ENCODE measurements at places on chromosomes 11 and 22. TPM values are rescaled to one million over a fixed set of nuclear protein-coding genes. Genes with fewer than 3 reads are reported as not detected.

FJX1 gene
- total RNA-seq: 4.9 TPM

GRCh38 chr22:45083659-45084305 is 74.0 kb upstream of the PHF21B start:
- DNase-seq: no peak

DNA sequence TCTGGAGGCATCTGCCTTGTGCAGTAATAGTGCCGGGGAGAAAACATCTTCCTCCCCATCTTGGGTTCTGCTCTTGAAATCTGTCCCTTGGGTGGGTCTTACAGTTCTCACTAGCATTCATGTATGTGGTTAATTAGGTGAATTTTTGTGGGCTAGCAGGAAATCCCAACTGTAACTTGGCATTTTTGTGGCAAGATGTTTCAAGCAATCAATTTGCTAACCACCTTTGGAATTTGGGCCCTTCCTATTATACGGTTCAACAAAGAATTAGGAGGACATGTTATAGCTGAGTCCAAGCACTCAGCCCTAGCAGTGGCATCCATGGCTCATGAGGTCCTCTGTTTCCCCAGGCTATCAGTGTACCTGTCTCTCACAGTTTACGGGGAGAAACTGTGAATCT is 89.1 kb upstream of the MTNR1B start:
- no peak for DNase-seq

- DNase-seq: no peak
Observed at GRCh38 chr11:64568584-64569140, 22.4 kb upstream of the SLC22A12 start.

- DNase-seq: no peak
Observed at GRCh38 chr11:130761560-130762220, 154.6 kb downstream of the SNX19 start.

- DNase-seq: no peak
Observed at GRCh38 chr11:72744474-72744873, 7.7 kb downstream of the ARAP1 start.

ART1 gene
- total RNA-seq: not detected

TMEM45B gene
- not detected for total RNA-seq

SLC37A4 gene
- 9.2 TPM for total RNA-seq

GRCh38 chr22:48718818-48719500 is 1108.7 kb downstream of the BRD1 start:
- DNase-seq: no peak

DNA sequence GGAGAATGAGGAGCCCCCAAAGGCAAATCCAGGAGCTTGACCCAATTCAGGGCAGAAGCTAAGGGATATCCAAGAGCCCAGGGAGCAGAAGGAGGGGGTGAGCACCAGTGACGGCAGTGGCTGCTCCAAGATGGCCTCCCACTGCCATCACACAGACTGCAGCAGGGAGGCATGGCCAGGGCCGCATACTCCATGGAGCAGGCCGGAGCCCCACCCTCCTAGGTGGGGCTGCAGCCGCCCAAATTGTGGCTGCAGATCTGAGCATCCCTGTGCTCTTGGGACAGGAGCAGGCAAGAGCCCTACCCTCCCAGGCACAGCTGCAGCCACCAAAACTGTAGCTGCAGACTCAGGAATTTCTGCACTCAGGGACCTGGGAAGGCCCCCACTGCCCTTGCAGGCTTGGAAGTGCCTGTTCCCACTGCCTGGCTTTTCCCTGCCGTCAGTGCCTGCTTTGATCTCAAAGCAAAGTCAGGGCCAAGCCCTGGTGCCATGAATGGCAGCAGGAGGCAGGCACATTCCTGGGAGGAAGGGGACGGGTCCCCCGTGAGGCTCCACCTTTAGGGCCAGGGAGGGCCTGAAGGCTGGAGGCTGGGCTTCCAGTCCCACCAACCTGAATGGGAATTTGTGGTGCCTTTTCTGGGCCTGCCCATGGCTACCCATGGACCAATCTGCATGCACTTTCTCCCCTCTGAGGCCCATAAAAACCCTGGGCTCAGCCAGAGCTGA is 10.3 kb upstream of the WNT7B start:
- DNase-seq: no peak

GRCh38 chr11:84316866-84317555 is 1030.8 kb upstream of the CCDC90B start:
- peak; percentile 16 for DNase-seq

DNA sequence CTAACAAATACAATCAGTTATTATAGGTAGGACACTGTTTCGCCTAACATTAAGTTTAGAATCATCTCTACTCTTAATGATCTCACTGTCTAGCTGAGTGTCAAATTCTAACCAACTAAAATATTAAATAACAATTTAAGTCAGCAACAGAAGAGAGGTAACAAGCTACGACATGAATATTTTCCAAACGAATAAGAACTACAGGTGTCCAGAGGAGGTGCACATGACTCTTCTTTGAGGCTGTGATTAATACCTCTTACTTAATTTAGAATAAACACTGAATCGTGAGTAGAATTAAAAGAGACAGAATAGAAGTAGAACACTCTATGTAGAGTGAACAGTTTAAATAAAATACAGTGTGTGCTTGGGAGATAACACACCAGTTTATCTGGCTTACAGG is 619.0 kb upstream of the ARHGAP42 start:
- DNase-seq: no peak

DNA sequence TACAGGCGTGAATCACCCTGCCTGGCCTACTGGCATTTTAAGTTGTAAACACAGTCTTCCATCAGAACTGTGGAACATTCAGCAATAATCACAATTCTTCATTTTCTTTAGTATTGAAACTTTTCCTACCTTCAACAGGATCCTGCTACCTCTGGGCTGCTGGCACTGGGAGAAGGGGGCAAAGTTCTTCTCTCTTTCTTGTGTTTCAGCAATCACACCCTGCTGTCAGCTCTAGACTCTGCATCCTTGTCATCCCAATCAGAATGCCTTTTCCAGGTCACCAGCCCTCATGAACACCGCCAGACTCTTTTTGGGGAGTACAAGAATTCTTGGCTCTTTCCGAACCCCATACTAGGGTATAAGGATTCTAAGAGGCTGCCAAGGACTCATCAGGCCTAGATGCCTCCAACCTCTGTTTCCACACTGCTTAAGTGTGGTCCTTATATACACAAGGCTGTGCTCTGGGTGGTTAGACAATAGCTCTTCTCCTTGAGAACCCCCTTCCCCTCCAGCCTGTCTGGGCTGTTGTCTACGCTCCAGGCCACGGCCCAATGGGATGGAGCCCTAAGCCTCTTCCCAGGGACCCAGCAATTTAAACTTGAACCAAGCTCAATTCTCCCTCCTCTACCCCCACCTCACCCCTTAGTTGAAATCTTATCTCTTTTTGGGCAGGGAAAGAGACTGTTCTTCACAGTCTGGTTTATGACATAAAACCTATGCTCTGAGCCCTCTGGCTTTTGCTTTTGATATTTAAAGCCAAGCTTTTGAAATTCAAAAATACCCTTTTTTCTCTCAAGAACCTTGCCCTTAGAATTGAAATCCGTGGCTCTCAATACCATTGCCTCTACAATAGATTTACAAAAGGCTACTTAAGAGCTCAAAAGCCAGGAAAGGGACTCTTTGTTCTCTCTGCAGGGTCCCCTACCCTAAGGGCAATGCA is 327.4 kb downstream of the BUD13 start:
- DNase-seq: no peak

CELSR1 gene
- total RNA-seq: 9.5 TPM

DNA sequence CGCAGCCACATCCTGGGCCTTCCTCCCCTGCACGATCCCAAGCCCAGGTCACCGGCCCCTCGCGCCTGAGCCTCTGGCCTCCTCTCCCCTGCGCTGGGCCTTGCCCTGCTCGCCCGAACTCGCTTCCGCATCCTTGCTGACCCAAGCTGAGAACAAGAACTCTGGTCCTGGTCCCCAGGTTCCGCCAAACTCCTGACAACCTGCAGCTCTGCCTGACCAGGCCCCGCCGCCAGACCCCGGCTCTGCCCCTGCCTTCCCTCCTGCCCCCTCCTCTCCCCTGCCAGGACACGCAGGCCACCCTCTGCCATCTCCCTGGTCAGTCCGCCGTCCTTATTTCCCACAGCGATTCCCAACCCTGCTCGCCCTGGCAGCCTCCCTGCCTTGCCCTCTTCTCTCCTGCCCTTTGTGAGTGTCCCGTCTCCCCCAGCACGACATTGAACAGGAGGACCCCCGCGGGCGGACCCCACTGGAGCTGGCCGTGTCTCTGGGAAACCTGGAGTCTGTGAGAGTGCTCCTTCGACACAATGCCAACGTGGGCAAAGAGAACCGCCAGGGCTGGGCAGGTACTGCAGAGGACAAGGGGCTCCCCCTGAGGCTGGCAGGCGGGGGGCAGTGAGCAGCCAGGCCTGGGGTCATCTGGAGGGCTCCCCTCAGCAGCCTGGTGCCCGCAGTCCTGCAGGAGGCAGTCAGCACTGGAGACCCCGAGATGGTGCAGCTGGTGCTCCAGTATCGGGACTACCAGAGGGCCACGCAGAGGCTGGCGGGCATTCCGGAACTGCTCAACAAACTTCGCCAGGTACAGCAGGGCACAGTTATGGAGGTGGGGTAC is 762 bp downstream of the ANKRD13D start:
- DNase-seq: no peak

PYGM gene
- 14.0 TPM for total RNA-seq

UBQLNL gene
- total RNA-seq: 10.8 TPM

OR51E2 gene
- 0.29 TPM for total RNA-seq

- DNase-seq: no peak
Observed at GRCh38 chr22:22408731-22409696, 99.5 kb downstream of the ZNF280B start.

DNA sequence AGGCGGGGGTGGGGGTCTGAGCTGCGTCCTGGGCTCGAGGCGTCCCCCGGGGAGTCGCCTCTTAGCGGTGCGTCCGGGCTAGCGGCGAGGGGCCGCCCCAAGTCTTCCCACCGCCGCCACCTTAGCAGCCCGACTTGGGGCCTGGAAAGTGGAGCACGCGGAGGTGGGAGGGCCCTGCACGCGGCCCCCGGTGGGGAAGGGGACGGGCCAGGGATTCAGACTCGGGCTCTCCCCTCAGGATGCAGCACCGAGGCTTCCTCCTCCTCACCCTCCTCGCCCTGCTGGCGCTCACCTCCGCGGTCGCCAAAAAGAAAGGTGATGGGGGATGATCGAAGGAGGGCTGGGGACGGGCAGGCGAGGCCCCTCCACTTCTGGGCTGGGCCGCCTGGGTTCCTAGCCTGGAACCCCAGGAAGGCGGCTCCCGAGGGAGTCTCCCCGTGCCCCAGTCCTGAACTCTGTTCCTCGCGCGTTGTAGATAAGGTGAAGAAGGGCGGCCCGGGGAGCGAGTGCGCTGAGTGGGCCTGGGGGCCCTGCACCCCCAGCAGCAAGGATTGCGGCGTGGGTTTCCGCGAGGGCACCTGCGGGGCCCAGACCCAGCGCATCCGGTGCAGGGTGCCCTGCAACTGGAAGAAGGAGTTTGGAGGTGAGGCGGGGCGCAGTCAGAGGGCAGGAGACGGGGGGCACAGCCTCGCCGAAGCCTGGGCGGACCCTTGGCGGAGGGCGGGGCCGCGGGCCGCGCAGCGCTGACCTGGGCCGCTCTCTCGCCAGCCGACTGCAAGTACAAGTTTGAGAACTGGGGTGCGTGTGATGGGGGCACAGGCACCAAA is 563 bp downstream of the MDK start:
- DNase-seq: peak; percentile 37

SLN gene
- total RNA-seq: 2.3 TPM

CCDC89 gene
- not detected for total RNA-seq

GRCh38 chr22:42171946-42172719 is 41.5 kb upstream of the CYP2D6 start:
- DNase-seq: no peak

- no peak for DNase-seq
Observed at GRCh38 chr22:24088816-24089215, 77.7 kb downstream of the CABIN1 start.
